ENCODE measurements at places on chromosomes 6 and 20. TPM values are rescaled to one million over a fixed set of nuclear protein-coding genes. Genes with fewer than 3 reads are reported as not detected.

NTSR1 gene
- 3.7 TPM for polyA plus RNA-seq

PEX6 gene
- 8.8 TPM for polyA plus RNA-seq

CRNKL1 gene
- polyA plus RNA-seq: 11.0 TPM

FERMT1 gene
- polyA plus RNA-seq: 0.98 TPM

KIF6 gene
- 1.1 TPM for polyA plus RNA-seq

HCRTR2 gene
- polyA plus RNA-seq: not detected

MAS1 gene
- polyA plus RNA-seq: 0.02 TPM

CD83 gene
- 28.8 TPM for polyA plus RNA-seq

TNFRSF6B gene
- 195 TPM for polyA plus RNA-seq

HLA-DQB2 gene
- polyA plus RNA-seq: 0.74 TPM

AIG1 gene
- polyA plus RNA-seq: 31.7 TPM

SLA2 gene
- polyA plus RNA-seq: 0.87 TPM

NXT1 gene
- polyA plus RNA-seq: 35.9 TPM

OR12D2 gene
- polyA plus RNA-seq: not detected

SLC12A5 gene
- not detected for polyA plus RNA-seq

Measured in lung (tissue), 17 donors.